ENCODE measurements at places on chromosomes 6 and 20.

DNA sequence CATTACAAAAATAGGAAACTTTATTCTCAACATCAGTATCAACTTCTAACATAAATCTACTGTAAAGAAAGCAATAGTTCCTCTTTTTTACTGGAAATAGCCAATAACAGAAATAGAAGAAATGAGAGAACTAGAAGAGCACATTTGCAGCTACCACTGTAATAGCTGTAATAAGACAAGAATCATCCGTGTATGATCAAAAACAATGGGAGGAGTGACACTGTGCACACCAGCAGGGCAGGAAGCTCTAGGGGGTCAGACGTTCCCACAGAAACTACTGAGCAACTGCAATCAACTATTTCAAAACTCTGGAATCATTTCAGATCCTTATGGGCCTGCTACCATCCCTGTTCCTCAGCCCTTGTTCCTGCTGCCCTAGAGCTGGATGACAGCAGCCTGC lies 43.7 kb downstream of the NINL start:
- DNase-seq = no peak

DNA sequence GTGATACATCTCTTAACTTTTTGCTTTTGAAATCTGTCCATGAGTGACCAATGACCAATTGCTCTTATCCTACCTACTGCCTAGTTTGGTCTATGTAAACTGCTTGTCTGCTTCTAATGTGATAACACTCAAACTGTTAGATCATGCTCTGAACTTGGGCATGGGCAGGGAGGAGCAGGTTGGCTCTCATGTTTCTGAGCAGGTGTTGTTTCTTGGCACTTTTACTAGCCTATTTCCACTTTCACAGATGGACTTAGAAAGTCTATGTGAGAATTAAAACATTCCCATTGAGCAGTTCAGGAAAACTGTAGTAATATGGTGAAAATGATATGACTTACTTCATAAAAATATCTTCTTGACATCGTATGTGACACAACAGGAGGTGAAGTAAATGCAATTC lies 538.4 kb downstream of the HACE1 start:
- no peak for DNase-seq

DNA sequence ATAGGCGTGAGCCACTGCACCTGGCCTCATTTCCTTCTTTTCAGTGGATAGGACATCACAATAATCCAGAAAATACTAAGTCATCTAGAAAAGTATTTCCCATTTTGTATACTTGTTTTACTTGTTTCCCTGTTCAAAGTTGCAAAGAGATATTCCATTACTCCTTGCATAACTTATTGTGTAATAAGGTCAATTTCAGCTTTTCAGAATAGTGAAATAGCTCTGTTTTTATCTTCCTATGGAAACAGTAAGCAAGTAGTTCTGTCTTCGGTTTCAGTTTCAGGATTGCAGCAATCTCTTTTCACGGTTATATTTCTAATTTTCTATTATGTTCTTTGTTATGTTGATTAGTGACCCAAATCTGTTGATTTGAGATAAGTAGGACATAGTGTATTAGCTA lies 6.0 kb downstream of the STX11 start:
- no peak for DNase-seq

DNA sequence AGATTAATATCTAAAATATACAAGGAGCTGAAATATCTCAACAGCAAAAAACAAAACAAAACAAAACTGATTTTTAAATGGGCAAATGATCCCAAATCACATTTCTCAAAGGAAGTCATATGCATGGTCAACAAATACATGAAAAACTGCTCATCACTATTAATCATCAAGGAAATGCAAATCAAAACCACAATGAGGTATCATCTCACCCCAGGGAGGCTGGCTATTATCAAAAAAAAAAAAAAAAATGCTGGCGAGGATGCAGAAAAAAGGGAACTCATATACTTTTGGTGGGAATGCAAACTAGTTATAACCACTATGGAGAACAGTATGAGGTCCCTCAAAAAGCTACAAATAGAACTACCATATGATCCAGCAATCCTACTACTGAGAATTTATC lies 34.6 kb downstream of the REPS1 start:
- DNase-seq = no peak

DNA sequence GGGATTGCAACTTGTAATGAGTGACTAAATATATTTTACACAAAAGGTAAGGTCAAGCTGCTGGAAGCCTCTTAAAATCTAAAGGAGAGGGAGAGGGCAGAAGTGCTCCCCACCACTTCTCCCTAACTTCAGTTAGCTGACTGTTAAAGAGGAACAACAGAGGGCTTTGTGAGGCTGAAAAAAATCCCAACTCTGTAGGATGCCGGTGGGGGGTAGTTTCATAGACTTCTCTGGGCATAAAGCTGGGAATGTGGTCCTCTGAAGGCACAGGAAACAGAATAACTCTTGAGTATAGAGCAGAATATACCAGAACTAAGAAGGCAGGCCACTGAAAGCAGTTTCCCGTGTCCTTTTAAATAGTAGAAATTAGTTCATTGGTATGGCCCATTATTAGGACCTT lies 71.6 kb downstream of the KIF6 start:
- no peak for DNase-seq

DNA sequence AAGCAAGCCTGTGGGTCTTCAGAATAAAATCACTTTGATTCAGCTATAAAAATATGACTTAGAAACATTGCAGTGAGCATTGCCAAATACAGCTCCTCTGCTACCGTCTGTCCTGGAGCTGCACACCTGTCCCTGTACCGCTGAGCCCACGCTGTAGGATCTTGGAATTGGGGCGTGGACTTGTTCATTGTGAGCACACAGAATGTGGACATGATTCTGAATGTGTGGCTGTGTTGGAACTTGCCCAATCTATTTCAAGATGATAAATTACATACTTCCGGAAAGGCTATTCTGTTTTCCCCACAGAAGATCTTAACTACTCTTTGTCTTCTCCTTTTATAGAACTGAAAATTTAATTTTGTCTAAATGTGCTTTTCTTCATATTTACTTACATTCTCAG lies 107.3 kb downstream of the UST start:
- DNase-seq = no peak

DNA sequence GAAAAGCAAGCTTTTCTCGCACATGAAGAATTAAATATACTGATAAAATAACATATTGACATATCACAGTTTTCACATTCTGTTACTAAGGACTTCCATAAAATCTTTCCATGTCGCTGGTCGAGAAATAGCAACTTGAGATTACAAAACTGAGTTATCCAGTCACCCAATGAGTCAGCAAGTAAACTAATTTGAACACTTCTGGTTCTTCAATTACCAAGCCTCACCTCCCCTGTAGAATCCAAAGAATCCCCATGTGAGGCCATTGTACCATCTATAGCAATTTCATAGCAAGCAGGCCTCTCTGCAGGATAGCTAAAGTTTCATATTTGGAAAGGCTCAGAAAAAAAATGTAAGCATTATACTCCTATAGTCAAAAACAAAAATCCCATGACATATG lies 87.3 kb downstream of the PKHD1 start:
- DNase-seq = no peak

DNA sequence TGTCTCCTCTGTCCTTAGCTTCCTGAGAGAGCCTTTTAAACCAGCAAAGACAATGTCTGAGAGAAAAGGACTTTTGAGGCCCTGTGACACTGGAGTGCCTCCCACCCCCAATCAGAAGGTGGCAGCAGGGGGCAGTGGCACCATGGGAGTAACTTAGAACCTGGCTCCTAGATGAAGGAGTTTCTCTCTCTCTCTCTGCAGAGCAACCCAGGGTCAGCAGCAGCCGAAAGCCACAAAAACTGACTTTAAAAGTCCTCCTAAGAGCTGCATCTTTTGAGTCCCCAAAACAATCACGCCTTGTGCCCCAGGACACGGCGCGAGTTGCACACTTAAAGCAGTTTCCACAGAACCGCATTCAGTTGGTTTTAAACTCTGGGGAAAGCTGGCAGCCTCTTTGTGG lies 5.3 kb upstream of the TCP11 start:
- DNase-seq = peak; percentile 64

DNA sequence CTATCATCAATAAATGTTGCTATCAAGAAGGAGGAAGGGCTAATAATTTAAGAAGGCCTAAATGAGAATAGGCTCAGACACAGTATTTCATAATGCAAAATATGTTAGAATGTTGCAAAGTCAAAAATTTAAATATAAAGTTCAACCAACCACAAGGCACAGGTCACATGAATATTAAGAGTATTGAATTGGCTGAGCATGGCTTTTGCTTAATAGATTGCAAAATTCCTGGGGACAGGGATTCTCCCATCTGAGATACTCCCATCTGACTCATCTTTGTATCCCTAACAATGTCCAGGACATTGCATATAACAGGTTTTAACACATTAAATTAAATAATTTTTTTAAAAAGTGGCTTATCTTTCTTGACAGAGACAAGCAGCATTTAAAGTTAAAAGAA lies 32.9 kb upstream of the UTRN start:
- DNase-seq = no peak

DNA sequence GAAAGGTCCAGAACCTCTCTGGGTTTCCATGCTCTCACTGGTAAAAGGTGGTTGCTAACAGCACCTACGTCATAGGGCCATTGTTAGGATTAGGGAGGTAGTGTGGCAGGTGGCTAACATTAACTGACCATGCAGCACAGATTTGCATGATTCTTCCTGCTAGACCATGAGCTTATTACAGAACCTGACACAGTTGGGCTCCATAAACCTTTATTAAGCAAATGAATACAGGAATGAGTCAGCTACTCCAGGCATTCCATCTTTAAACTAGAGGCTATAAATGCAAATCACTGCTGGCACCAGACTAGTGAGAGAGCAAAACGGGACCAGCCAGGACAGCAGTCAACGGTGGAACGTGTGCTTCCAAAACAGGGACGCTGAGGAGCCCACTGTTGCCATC lies 440.1 kb downstream of the PTPRT start:
- DNase-seq = no peak

- no peak for DNase-seq
These were observed 246.7 kb downstream of the SOD2 start for GRCh38 chr6:159446340-159446739.

GRCh38 chr6:33391922-33392594 lies 435 bp downstream of the KIFC1 start:
- no peak for DNase-seq

DNA sequence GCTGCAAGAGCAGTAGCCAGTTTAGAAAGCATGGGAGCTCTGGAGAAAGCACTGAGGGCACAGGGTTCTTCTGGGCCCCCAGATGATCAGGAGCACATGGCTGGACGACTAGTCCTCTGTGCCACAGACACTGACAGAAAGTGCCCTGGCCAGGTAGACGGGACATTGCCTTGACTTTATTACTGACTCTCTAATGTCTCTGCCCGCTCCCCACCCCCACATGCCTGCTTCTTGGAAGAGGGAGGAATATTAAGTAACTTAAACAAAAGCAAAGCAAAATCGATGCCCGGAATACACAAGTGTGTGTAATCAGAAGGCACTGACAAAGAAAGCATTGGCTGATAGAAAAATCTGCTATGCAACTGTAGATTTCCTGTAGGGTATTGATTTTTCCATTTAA lies 99.3 kb downstream of the SOBP start:
- no peak for DNase-seq

GRCh38 chr6:11197175-11197536 lies 35.3 kb downstream of the NEDD9 start:
- DNase-seq = no peak

- DNase-seq = no peak
These were observed 84.0 kb downstream of the ESR1 start for GRCh38 chr6:151891524-151891923.

DNA sequence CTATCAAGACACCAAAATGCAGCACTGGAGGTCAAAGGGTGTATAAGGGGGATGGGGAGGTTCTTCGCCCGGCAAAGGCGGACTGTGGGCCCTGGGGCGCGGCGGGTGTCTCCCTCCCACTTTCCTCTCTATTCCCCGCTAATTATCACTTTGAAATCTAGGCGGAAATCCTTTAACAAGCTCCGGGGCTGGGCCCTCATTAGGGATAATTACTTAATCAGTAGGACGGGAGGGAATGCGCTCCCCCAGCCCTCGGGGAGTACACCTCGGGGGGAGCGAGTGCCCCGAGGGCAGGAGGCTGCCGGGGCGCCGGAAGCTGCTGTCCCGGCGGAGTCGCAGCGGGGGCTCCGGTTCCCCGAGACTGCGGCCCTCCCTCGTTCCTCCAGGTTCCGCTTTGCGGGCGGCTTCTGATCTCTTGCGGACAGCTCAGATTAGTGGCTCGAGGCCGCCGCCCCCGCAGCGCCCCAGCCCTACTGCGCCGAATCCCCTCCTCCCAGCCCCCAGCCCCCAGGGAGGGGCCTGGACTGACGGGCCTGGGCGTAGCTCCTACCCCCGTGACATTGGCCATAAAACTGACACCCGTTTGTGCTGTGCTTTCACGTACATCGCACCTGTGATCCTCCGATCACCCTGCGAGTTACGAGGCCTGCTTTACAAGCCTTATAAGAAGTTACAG lies 14.7 kb downstream of the MUCL3 start:
- peak; percentile 61 for DNase-seq

- no peak for DNase-seq
These were observed 456.4 kb upstream of the MANEA start for GRCh38 chr6:95120984-95121383.

DNA sequence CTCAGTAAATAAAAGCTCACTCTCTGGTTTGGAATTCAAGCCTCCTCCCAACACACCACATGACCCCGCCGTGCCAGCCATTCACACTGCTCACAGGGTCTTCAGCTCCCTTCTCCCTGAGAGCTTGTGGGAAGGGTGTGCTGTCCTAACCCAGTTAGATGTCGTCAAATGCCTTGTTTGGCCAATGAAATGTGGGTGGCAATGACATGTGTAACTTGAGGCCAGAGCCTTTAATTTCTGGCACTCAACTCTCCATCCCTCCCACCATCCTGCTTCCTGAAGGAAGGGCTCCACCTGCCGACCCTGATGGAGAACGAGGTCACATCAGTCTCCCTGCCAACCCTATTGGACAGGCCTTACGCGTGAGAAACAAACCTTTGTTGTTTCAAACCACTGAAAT lies 224.5 kb upstream of the AGPAT4 start:
- DNase-seq = peak; percentile 23

- no peak for DNase-seq
These were observed 80.7 kb downstream of the RREB1 start for GRCh38 chr6:7188492-7188891.

GRCh38 chr6:4620284-4621151 lies 155.7 kb upstream of the CDYL start:
- no peak for DNase-seq

- no peak for DNase-seq
These were observed 55.4 kb upstream of the MOXD1 start for GRCh38 chr6:132456700-132457143.

DNA sequence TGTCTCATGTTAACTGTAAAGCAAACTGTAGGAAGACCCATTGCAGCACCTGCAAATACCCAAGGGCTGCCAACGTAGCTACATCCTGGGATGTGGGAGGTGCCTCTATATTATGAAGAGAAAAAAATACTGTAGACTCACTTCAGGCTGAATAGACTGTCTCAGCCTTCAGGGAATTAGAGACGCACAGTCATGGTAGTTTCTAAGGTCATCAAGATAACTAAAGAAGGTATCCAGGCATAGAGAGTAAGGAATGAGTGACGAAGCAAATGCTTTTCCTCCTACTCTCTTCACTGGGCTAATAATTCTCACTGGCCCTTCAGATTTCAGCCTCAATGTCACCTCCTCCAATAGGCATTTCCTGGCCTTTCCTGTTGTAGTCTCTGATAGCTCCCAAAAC lies 121.6 kb upstream of the ECI2 start:
- DNase-seq = no peak
